ENCODE measurements at places on chromosomes 16 and 17. TPM values are rescaled to one million over a fixed set of nuclear protein-coding genes. Genes with fewer than 3 reads are reported as not detected.

Gene NAT9
- total RNA-seq = 34.7 TPM

Gene CCL8
- 0.81 TPM for total RNA-seq

Gene ODAD4
- 0.94 TPM for total RNA-seq

Gene CSNK1D
- 68.1 TPM for total RNA-seq

Gene TBKBP1
- total RNA-seq = 13.9 TPM

Gene NOTUM
- not detected for total RNA-seq

Gene KRTAP4-6
- total RNA-seq = not detected

Gene SULT1A3
- not detected for total RNA-seq

Gene SBK1
- not detected for total RNA-seq

Gene ACSM2A
- total RNA-seq = not detected

DNA sequence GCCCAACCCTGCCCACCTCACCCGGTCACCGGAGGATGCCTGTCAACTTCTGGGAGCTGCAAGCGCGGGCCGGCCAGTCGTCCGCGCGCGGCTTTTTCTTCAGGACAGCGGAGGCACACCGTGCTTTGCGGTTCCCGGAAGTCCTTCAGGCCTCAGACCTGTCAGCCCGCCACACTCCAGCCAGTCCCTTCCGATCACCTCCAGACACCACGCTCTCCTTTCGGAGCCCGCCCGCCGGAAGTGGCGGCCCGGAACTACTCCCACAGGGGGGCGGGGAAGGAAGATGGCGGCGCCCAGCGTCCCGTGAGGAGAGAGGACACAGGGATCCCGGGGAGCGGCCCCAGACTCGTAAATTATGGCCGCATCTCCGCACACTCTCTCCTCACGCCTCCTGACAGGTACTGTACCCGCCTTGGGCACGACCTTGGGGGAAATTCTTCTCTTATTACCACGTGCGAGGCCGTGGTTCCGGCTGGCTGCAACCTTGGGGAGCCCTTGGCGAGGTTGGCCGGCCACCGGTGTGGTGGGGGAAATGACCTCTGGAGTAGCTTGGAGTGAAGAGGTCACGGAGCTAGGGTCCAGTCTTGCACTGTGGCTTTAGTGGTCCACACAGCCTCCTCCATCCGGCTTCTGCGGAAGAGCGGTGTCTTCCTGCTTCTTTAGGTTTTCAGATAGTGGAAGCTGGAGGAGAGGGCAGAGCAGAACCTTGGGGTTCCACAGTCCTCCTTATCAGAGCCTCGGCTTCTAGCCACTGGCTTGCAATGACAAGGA, at the start of gene COX10:
Gene COX10, plus strand, starts transcription at position 254 of the 771 bp plus-strand sequence. Its CDS starts 102 bp downstream, at position 356.
- peak; percentile 98 for ATAC-seq

GRCh38 chr17:77865112-77865611, 93.3 kb upstream of the TNRC6C start:
- peak; percentile 15 for ATAC-seq

GRCh38 chr17:38745545-38745944, 2.6 kb downstream of the PCGF2 start:
- no peak for ATAC-seq

DNA sequence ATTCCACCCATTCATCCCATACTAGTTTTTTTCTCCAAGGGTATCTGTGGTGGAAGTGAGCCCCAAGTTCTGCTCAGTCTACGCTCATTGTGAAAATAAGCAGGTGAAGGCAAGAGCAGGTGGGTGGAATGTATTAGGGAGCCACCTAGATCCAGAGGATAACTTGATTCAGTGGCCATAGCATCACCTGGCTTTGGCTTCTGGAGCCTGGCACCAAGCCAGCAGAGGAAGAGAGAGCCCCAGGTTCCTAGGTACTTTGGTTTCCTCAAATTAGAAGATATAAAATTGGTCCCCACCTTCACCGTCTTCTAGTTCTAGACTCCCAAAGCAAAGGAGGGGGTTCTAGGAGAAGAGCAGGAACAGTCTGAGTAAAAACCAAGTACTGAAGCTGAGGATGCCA, 4.1 kb downstream of the FXR2 start:
- ATAC-seq = no peak

- ATAC-seq = no peak
Observed at GRCh38 chr16:4283939-4284338, 11.1 kb upstream of the TFAP4 start.

DNA sequence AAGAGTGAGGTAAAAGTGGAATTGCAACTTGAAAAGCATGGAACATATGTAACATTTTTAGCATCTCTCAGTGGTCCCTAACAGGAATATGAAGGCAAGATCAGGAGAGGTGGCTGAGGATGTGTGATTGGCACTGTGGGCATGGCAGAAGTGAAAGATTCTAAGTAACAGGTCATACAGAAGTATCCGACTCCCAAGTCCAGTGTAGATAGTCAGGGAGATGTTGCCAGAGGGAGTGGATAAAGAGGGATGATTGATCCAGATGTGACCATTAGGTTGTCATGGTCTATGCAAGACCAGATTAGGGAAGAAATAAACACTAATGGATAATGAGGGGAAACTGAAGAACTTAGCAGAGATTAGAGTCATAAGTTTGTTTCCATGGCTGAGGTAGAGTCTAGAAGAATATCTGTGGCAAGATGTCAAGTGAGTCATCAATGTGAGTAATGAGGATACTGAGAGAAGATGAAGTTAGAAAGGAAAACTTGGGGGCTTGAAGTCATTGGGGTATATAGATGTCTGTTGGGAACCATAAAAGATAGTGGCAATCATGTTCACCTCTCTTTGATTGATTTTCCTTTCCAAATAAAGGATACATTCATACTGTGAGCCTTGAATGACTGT, 23.9 kb upstream of the CAPNS2 start:
- peak; percentile 55 for ATAC-seq

GRCh38 chr17:19753051-19753509, 5.0 kb upstream of the ALDH3A1 start:
- peak; percentile 86 for ATAC-seq

DNA sequence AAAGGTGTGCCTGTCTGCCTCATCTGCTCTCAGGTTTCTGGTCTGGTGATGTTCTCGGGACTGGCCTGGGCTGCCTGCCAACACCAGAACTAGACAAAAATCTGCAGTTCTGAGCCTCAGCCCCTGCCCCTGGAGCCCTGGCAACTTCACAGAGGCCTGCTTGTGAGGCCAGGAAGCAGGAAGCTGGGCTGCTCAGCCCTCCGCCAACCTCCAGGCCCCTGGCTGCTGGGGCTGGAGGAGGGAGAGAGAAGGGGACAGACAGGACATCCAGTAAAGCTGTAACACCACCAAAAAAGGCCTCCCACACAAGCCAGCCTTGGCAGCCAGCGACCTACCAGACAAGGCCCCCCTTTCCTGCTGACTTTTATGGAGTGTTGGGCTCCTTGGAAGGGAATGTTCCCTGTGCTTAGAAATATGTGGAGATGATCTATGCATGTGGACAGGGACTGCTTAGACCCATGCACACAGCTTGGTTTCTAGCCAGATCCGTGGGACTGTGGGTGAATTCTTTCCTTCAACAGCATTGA, 157.6 kb downstream of the XYLT1 start:
- ATAC-seq = peak; percentile 90

GRCh38 chr17:18933102-18934058, 18.6 kb upstream of the SLC5A10 start:
- ATAC-seq = no peak
